ENCODE measurements at places on chromosomes 2 and 18.

DNA sequence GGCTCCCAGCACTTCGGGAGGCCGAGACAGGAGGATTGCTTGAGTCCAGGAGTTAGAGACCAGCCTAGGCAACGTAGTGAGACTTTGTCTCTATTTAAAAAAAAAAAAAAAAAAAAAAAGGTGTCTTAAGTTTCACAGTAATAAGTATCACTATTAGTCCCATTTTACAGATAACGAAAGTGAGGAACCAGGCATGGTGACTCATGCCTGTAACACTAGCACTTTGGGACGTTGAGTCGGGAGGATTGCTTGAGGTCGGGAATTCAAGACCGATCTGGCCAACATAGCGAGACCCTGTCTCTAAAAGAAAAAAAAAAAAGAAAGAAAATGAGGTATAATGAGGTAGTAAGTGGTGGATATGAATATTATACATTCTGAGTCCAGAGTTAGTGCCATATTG lies 2.5 kb downstream of the KCNJ13 start:
- DNase-seq, result no peak

- no peak for DNase-seq
These were observed 83.7 kb downstream of the PLB1 start for GRCh38 chr2:28579606-28580005.

- DNase-seq, result no peak
These were observed 184.9 kb upstream of the PARD3B start for GRCh38 chr2:204360218-204361007.

DNA sequence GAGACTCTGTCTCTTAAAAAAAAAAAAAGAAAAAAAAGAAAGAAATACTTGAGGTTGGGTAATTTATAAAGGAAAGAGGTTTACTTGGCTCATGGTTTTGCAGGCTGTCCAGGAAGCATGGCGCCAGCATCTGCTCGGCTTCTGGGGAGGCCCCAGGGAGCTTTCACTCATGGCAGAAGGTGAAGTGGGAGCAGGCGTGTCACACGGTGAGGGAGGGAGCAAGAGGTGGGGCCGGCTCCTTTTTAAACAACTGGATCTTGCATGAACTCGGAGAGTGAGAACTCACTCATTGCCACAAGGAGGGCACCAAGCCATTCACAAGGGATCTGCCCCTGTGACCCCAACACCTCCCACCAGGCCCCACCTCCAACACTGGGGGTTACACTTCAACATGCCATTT lies 30.6 kb downstream of the CYP26B1 start:
- DNase-seq, result no peak

DNA sequence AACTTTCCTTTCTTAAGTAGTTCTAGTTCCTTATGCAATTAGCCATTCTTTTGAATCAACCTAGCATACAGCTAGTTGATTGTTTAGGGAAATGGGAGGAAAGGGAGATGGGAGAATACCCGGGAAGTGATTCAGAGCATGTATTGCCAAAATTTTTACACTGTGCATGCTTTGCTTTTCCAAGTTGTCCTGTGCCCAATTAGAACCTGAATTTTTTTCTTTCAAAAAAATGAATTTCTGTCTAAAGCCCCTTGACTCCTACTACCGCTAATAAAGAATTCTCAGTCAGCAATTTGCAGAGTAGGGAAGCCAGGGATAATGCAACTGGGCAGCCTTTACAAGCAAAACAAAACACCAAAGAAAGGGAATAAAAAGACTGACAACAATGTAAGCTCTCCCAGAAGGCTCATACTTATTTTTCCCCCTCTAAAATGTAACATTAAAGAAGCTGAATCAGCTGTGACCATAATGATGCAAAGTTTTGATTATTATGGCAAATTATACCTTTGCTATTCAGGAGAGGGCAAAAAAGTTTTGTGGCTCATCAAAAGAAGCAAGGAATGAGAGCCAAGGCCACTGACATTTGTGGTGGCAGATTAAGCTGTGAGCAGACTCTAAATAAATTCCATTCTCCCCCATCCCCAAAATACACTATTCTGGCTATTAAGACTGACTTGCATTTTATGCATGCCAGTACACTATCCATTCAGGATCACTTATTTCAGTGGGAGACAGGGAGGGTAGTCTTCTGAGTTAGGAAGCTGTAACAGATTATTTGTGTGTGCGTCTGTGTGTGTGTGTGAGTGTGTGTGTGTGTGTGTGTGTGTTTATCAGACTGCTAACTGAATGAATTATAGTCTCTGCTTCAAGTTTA lies 174.3 kb downstream of the ERBB4 start:
- DNase-seq, result no peak

- DNase-seq, result no peak
These were observed 484 bp downstream of the APCDD1 start for GRCh38 chr18:10454681-10455557.

GRCh38 chr2:39140322-39140847 lies 19.5 kb upstream of the SOS1 start:
- no peak for DNase-seq

DNA sequence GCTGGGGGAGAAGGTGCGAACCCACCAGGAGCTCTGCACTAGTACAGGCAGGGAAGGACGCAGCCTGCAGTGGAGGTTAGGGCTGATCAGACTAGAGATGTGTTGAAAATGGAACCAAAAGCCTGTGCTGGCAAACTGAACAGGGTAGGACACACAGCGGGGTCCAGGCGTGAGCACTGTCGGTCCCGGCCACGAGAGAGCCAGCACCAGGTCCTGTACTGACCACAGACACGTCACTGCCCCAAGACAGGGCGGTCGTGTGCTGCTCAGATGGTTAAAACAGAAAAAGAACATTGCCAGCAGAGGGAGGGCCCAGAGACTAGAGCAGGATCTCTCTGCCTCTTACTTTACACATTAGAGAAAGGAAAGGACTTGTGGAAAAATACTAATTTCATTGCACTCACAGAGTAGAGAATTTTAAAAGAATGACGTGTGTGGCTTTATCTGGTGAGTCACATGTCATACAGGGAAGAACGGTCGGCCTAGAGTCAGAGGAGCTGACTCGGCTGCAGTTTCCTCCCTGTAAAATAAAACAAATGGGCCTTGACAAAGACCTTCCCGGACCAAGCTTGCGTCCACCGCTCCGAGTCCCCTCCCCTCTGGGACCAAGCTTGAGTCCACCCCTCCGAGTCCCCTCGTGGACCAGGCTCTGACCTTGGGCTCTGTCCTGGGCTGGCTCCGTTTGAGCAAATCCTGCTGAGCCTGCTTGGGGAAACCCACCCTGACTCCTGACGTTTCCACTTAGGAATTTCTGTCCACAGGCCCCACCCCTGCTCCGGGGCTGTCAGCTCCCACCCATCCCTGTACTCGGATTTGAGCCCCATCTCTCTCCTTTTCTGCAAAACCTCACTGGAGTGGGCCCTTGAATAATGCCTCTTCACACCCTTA lies 16.7 kb upstream of the ADI1 start:
- no peak for DNase-seq

GRCh38 chr18:11998193-11998592 lies 16.9 kb downstream of the IMPA2 start:
- no peak for DNase-seq

GRCh38 chr2:196316050-196316430 lies 144.7 kb upstream of the STK17B start:
- DNase-seq, result no peak

DNA sequence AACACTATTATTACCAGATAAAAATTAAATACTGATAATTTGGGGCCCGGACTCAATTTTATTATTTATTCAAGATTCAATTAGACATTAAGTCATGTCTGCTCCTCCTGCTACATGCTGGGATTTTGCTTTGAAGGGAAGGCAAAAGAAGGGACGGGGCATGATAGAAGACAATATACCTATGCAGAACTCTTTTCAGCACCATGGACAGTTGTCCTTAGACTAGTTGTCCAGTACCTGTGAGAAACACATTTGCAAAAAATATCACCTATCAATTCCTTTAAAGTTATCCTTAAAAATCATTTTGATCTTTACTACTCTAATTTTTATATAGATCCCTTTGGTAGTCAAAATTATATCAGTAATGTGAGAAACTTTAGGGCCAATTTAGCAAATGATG lies 100.2 kb upstream of the SULT1C3 start:
- DNase-seq, result no peak

- DNase-seq, result no peak
These were observed 8.8 kb upstream of the ADI1 start for GRCh38 chr2:3527886-3528785.

DNA sequence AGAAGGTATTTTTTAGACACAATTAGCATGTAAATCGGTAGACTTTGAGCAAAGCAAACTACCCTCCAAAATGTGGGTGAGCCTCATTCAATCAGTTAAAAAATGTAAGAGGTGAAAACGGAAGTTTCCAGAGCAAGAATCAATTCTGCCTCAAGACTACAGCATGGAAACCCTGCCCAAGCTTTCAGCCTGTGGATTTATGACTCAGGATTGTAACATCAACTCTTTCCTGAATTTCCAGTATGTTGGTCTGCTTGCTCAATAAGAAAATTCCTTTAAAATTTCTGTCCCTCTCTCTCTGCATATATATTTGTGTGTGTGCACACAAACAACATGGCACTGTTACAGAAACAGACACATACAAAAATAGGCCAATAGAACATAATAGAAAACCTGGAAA lies 228.6 kb upstream of the DOK6 start:
- DNase-seq, result no peak

- DNase-seq, result no peak
These were observed 51.2 kb downstream of the MGAT5 start for GRCh38 chr2:134305109-134305491.

- DNase-seq, result no peak
These were observed 12.5 kb upstream of the CABYR start for GRCh38 chr18:24126155-24126961.

- DNase-seq, result no peak
These were observed 10.6 kb downstream of the SEC11C start for GRCh38 chr18:59150236-59150635.

- DNase-seq, result no peak
These were observed 14.1 kb downstream of the SLC4A3 start for GRCh38 chr2:219641390-219642068.

DNA sequence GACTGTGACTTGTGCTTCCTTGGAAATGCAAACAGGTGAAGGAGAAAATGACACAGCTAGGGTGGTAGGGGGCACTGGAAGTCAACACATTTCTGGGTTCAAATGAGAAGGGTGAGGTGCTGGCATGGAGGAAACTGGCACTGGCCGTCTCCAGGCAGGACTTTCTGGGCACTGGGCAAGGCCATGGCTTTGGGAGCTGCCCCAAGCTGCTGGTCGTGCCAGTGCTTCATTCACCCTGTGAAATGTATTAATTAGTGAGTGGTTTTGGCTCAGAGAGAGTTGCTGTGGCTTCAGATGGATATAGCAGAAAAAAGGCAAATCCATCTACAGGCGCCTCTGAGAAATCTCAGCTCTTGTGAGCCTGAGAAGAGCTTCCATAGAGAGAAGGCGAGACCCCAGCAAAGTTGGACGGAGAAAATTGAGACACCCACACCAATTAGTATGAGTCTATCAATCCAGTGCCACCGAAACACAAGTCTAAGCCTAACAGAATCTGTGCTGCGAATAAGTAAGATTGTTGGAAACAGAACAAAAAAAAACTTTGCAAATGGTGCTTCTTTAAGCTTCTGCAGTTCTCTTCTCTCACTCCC lies 202.1 kb upstream of the TNP1 start:
- no peak for DNase-seq

DNA sequence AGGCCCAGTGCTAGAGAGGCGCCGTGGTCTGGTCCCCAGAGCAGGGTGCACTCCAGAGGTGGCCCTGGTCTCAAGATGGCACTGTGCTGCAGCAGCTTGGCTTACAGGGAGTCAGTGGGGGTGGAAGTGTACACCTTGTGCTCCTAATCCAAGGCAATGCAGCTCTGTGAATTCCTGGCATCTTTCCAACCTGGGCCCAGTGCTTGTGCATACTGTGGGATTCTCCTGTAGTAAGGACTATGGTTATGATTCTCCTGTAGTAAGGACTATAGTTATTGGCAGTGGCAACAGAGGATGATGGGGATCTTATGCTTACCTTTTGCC lies 616.7 kb upstream of the REG3G start:
- DNase-seq, result no peak

GRCh38 chr2:186365406-186365805 lies 120.7 kb upstream of the ZC3H15 start:
- DNase-seq, result no peak

- no peak for DNase-seq
These were observed 231.0 kb downstream of the METTL4 start for GRCh38 chr18:2340335-2340734.

DNA sequence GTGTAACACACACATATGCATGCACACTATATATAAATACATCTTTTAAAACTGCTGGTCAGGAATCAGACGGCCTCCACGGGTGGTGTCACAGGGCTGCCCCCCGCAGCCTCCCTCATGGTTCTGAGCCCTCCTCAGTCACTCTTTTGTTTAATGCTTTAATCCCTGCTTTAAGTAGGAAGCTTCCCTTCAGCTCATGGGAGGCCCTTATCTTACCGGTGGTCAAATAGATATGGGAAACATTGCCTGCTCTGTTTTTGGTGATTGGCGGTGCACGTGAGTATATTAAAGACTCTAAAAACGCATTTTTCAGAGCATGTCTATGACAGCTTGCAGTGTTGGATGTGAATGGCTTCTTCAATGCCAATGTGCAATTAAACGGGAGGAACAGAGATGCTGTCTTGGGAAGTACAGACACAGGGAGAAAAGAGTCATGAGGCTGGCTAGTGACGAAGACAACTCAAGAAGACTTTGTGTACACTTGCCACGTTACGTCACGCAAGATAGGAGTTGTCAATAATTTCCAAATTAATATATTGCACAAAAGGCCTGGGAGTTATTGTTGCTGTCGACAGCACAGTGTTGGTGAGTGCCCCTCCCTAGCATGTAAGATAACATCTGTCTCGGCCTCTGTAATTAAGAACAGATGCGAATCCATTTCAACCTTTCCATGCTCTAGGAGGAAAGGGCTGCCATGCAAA lies 23.3 kb downstream of the GNLY start:
- no peak for DNase-seq

DNA sequence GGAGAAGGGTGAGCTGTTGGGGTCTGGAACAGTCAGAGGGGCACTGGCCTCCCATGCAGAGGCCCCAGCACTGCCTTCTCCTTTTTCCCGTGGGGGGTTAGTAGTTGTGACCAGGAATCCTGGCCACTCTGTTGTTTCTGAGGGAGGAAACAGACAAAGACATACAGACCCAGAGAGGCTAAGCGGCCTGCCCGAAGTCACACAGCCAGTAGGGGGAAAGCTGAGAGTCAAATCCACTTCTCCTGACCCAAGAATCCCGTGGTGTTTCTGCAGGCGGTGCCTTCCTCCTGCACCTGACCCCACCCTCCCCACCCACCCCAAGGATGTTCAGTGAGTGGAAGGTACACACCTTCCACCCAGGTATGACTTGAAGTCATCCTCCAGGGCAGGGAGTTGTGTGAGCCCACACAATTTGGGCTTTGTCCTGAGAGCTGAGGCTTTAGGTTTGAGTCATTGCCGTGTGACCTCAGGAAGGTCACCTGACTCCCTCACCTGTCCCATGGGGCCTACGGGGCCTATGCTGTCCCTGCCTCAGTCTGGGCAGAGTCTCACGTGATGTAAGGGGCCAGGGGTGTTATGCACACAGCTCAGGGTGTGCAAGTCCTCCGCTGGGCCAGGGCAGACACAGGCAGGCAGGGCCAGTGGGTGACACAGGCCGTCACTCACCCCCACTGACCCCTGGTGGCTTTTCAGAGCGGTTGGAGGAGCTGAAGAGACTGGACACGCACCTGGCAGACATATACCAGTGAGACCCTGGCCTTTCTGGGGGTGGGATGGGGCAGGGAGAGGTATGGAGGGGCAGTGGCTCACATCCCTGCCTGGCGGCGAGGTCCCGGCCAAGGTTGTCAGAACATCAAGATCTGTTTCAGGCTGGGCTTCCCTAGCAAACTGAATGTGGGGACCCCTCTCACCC lies 5.0 kb downstream of the NT5DC4 start:
- no peak for DNase-seq

GRCh38 chr2:107645586-107645985 lies 181.1 kb upstream of the RGPD4 start:
- DNase-seq, result no peak

- no peak for DNase-seq
These were observed 134.7 kb upstream of the CDH20 start for GRCh38 chr18:61198486-61198885.

All from activated gamma-delta T cell (primary cell).